ENCODE measurements at places on chromosomes 11 and 22. TPM values are rescaled to one million over a fixed set of nuclear protein-coding genes. Genes with fewer than 3 reads are reported as not detected.

NARS2 gene
- 24.4 TPM for total RNA-seq

DNA sequence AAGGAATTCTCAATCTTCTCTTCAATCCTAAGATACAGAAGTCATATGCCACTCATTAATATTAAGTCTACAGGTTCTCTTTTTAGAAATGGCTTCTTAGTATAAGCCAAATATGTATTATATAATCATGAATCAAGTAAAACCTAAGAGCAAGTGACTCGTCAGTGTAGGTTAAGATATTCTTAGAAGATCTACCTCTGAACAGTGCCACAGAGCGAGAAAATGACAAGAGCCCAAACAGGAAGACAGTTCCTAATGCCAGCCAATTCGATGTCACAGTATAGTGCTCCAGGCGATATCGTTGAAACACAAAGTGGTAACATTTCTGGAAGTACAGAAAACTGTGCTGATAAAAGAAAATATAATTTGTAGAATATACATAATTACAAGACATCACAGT lies 33.3 kb downstream of the ALG9 start:
- DNase-seq: no peak

GRCh38 chr11:114172871-114173444 lies 113.4 kb downstream of the ZBTB16 start:
- no peak for DNase-seq

- DNase-seq: peak; percentile 21
Observed at GRCh38 chr22:30424534-30425326, 838 bp upstream of the MTFP1 start.

- no peak for DNase-seq
Observed at GRCh38 chr11:1771273-1771672, 7.5 kb upstream of the CTSD start.

GRCh38 chr22:49791682-49792081 lies 36.0 kb downstream of the BRD1 start:
- no peak for DNase-seq

GRCh38 chr22:24170188-24170587 lies 11.1 kb upstream of the SUSD2 start:
- DNase-seq: no peak

All from activated T-cell treated with anti-CD3 and anti-CD28 coated beads, Interleukin-2, amount 50 U/mL, for 72 hours (primary cell).